ENCODE measurements at places on chromosomes 2 and 18. TPM values are rescaled to one million over a fixed set of nuclear protein-coding genes. Genes with fewer than 3 reads are reported as not detected.

PJVK gene
- total RNA-seq = 3.8 TPM

DNA sequence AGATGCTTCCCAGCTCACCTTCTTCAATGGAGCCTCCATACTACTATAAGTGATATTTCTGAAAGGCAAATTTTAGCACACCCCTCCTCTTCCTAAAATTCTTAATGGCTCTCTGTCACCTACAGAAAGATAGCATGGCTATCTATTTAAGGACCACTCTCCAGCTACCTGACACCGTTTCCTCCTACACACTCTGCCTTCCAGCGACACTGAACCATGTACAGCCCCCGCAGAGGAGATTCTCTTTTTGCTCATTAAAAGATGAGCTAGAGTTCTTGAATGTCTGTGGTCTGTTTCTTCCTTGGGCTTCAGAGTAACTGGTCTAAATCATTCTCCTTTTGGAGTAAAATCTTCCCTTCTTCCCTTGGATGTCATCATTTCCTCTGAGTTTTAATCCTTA lies 38.4 kb upstream of the GAREM1 start:
- no peaks in the 10 kb centered on the region for H3K4me1 ChIP-seq
- no peak for DNase-seq
- no peak overlapping the region for H3K4me3 ChIP-seq

- no peaks in the 10 kb centered on the region for H3K27me3 ChIP-seq
- H3K36me3 ChIP-seq = no peaks in the 10 kb centered on the region
- no peak for DNase-seq
- H3K27ac ChIP-seq = no peak overlapping the region
Observed at GRCh38 chr2:15952451-15953146, 12.2 kb downstream of the MYCN start.

DNA sequence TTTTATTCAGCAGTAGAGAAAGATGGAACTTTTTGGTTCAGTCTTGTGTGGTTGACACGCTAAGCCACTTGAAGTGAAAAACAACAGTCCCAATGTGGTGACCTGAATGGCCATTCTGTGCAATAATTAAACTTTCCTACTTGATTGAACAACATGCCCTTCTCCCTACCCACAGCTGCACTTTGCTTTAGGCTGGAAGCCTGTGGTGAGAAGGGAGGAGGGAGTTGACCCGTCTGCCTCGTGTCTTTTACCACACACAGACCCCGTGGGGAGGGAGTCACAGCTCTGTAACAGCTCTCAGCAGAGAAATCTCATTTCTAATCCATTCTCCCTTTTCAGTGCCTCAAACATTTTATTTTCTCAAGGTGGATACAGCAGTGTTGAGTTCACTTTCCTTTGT lies 138.2 kb upstream of the PKDCC start:
- H3K36me3 ChIP-seq = no peaks in the 10 kb centered on the region
- peaks cover 15% of the 10 kb centered on the region for H3K4me1 ChIP-seq
- H3K27me3 ChIP-seq = no peaks in the 10 kb centered on the region

SLC8A1 gene
- total RNA-seq = 36.8 TPM

DNA sequence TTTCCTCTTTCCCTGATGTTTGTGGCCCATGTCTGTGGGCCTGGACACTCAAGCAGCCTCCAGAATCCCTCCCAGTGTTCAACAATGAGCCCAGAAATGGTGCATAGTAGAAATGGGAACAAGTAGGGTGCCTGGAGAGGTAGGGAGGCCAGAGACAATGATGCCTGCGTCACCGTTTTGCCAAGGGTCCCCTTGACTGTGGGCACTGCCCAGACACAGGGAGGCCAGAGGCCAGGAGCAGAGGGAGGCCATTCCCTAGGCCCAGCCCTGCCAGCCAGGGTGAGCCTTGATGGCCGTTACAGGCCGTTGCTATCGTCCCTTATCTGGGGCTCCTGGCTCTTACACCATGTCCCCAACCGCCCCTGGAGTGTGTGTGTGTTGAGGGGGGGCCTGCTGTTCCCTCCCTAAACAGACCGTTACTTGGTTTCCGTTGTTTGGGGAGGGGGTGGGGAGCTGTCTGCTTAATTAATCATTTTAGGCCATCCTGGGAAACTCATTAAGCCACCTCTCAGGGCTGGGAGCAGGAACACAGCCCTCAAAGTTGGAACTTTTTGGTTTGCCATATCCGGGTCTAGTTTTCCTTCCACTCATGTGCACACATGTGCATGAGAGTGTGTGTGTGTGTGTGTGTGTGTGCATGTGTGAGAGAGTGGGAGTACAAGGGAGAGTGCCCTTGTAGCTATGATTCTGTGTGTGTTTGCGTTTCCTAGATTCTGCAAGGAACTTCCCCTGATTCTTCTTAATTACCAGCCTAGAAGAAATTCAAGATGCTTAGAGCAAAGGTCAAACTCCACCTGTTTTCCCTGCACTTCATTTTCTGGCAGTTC lies 135.2 kb upstream of the HAAO start:
- H3K36me3 ChIP-seq = no peaks in the 10 kb centered on the region
- peaks cover 98% of the 10 kb centered on the region for H3K4me1 ChIP-seq
- DNase-seq = peak; percentile 91

DNA sequence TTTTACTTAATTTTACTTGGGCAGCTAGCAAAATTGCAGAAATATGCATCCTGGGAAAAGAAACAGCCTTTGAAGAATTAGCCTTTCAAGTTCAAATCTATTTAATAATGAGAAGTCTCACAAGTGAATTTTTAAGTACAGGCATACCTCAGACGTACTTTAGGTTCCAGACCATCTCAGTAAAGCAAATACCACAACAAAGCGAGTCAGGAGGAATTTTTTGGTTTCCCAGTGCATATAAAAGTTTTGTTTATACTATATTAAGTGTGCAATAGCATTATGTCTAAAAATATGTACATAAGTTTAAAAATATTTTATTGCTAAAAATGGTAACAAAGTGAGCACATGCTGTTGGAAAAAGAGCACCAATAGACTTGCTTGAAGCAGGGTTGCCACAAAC lies 50.8 kb upstream of the TWSG1 start:
- H3K27me3 ChIP-seq = no peaks in the 10 kb centered on the region
- no peak overlapping the region for H3K27ac ChIP-seq
- H3K4me3 ChIP-seq = no peak overlapping the region
- no peaks in the 10 kb centered on the region for H3K4me1 ChIP-seq

DNA sequence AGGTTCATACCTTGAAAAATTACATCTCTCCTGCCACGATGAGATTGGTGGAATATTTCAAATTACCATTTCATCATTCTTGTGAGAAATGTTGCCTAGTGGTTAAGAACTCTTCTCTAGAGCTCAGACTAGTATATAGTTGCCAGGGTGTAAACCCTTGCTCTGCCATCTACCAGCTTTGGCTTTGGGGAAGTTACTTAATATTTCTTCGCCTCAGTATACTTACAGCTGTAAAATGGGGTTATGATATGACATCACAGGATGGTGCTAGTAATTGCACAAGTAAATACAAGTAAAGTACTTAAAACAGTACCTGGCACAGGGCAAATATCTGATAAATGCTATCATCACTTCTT lies 1.5 kb downstream of the SPOPL start:
- DNase-seq = peak; percentile 18
- H3K4me1 ChIP-seq = peaks cover 10% of the 10 kb centered on the region
- H3K27me3 ChIP-seq = no peaks in the 10 kb centered on the region
- no peaks in the 10 kb centered on the region for H3K36me3 ChIP-seq
- H3K27ac ChIP-seq = no peak overlapping the region

DNA sequence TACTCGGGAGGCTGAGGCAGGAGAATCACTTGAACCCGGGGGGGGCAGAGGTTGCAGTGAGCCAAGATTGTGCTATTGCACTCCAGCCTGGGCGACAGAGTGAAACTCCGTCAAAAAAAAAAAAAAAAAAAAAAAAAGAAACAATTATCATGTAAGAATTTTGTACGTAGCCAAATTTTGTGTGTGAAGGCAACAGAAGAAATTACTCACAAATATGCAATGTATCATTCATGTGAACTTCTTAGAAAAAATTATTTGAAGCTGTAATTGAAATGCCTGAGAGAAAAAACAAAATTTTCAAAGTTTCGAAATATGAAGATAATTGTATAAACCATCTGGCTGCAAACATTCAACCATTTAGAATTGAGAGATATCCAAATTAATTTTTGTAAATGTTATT lies 204.8 kb upstream of the PARD3B start:
- no peak overlapping the region for H3K27ac ChIP-seq
- DNase-seq = no peak
- H3K36me3 ChIP-seq = no peaks in the 10 kb centered on the region
- H3K4me3 ChIP-seq = no peak overlapping the region
- H3K4me1 ChIP-seq = peaks cover 2% of the 10 kb centered on the region

DNA sequence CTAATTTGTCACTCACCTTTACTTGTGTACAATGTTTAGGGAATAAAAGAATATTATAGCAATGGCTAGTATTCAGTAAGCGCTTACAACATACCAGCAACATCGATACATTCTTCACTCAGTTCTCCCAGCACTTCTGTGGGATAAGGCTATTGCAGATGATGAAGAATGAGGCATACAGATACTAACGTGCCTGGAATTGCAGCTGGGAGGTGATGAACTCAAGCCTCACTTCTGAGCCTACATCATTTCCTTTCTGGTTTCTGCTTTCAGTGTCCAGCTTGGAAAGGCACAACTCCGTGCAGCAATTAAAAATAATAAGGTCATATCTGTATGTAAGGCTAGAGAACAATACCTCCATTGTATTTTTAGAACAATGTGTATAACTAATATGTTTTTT lies 95.4 kb upstream of the AQP4 start:
- peak; percentile 45 for DNase-seq
- H3K27me3 ChIP-seq = no peaks in the 10 kb centered on the region
- H3K4me1 ChIP-seq = peaks cover 2% of the 10 kb centered on the region
- H3K4me3 ChIP-seq = no peak overlapping the region

USP34 gene
- total RNA-seq = 79.5 TPM

ACTG2 gene
- total RNA-seq = 1.3 TPM

DNA sequence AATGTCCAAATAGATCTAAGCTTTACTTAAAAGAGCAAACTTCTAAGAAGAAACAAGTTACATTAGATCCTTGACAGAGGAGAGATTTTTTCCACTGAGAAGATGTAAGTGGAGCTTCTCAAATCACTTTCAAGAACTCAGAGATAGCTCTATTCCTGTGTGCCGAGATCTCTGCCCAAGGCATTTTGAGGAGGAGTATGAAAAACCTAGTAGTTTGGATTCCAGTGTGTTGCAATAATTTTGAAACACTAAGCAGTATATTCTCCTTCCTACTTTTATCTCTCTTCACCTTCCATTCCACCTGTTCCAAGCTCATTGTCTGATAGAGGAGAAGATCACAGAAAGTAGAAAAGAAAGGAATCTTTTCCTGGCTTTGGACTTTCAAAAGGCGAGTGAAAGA lies 192.0 kb upstream of the TANK start:
- no peaks in the 10 kb centered on the region for H3K4me1 ChIP-seq
- no peaks in the 10 kb centered on the region for H3K27me3 ChIP-seq
- no peaks in the 10 kb centered on the region for H3K36me3 ChIP-seq
- H3K4me3 ChIP-seq = no peak overlapping the region
- no peak overlapping the region for H3K27ac ChIP-seq
- no peak for DNase-seq

BCL11A gene
- total RNA-seq = 1.1 TPM

BMP10 gene
- total RNA-seq = not detected

DNA sequence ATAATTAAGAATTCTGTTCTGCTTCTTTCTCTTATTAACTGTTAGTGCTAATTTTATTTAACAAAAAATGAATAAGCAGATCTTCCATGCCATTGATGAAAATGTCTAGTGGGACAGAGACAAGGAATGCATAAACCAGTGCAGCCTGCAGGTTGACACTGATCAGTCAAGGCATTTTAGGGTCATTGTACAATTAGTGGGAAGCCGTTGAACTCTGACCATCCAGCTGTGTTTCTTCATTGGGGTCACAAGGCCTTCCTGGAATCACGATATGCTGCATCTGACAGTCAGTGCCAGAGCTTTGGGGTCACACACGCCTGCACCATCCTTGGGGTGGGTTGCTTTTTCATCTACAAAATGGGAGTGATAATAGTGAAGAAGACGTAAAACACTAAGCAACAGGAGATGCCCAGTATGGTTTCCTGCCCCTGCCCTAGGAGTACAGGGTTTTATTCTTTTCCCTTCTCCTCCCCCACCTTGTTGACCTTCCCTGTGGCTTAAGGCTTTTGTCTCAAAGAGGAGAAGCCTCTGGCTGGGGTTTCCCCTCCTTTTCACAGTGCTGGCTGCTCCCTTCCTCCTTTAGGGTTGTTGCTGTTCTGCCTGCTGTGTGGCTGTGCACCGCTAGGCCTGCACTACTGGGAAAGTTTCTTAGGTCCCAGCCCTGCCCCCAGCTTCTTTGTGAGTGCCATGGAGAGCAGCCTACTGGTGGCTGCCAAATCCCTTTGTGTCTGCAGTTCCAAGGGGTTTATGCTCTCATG lies 245.6 kb downstream of the TPGS2 start:
- H3K27me3 ChIP-seq = no peaks in the 10 kb centered on the region
- H3K36me3 ChIP-seq = no peaks in the 10 kb centered on the region
- no peak overlapping the region for H3K4me3 ChIP-seq

COL4A4 gene
- total RNA-seq = 0.13 TPM

DNA sequence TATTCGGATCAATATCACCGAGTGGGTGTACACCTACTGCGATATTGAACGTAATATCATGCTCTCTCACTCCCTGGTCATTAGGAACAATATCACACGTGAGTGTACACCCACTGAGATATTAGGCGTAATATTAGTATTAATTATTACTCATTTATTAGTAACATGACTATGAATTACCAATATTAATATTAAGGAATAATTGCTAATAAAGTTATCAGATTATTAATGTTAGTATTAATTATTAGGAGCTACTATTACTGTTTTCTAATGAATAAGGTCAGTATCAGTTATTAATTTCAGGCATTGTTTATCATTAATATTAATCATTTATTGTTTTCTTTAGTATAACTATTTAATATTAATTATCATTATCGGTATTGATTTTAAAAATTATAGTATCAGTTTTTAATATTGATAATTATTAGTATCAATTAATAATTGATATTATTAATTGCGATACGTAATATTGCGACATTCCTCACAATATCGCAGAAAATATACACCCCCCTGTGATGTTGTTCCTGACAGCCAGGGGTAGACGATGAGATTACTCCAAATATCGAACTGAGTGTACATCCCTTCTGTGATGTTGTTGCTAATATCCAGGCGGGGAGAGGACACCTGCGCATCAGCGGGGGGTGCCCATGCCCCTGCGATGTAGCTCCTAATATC lies 84.2 kb downstream of the DAPL1 start:
- no peaks in the 10 kb centered on the region for H3K27me3 ChIP-seq
- no peak for DNase-seq
- no peak overlapping the region for H3K27ac ChIP-seq
- no peaks in the 10 kb centered on the region for H3K36me3 ChIP-seq
- no peaks in the 10 kb centered on the region for H3K4me1 ChIP-seq

PAX3 gene
- 0.71 TPM for total RNA-seq

DNA sequence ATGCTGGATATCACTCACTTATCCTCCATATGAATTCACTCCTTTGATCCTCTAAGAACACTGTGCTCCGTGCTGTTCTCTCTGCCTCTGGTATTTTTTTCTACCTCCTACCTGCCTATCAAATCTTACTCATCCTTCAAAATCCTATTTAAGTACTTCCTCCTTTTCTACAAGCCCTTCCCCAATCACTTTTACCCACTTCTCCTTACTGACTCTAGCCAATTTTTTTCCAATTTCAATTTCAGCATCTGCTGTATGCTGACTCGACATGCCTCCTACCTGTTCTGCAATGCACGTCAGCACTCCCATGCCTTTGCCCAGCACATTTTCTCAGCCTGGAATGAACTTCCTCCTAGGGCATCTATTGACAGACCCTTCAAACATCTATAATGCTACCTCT lies 37.3 kb upstream of the LNPK start:
- no peak overlapping the region for H3K4me3 ChIP-seq
- peak; percentile 2 for DNase-seq
- H3K36me3 ChIP-seq = no peaks in the 10 kb centered on the region
- no peak overlapping the region for H3K27ac ChIP-seq
- no peaks in the 10 kb centered on the region for H3K27me3 ChIP-seq
